Nephron progenitor cell (in vitro differentiated cells): ENCODE measurements at places on chromosomes 2 and 18.

DNA sequence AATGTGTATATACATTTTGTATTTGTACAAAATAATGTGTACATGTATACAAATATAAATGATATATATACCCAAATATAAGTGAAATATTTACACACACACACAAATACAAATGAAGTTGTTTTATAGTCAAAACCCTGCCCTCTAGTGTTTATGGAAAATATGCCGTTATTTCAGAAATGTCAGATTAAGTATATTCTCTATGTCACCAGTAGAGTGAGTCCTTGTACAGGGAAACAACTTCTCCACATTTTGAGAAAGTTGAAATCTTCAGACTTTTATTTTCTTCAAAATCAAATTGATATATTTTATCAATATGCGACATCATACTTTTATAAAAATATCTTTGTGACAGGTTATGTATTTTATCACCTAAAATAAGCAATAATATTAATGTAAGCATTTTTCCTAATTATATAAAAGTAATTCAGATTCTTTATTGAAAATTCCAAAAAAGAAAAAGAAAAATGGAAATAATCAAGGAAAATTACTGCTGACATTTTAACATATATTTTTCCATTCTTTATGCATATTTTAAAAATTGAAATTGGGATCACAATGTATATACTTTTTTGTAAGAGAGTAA, 22.4 kb downstream of the ARL6IP6 start:
- no peak overlapping the region for H3K27ac ChIP-seq
- no peak for DNase-seq
- peaks cover 49% of the 10 kb centered on the region for H3K36me3 ChIP-seq
- H3K27me3 ChIP-seq = no peaks in the 10 kb centered on the region

DNA sequence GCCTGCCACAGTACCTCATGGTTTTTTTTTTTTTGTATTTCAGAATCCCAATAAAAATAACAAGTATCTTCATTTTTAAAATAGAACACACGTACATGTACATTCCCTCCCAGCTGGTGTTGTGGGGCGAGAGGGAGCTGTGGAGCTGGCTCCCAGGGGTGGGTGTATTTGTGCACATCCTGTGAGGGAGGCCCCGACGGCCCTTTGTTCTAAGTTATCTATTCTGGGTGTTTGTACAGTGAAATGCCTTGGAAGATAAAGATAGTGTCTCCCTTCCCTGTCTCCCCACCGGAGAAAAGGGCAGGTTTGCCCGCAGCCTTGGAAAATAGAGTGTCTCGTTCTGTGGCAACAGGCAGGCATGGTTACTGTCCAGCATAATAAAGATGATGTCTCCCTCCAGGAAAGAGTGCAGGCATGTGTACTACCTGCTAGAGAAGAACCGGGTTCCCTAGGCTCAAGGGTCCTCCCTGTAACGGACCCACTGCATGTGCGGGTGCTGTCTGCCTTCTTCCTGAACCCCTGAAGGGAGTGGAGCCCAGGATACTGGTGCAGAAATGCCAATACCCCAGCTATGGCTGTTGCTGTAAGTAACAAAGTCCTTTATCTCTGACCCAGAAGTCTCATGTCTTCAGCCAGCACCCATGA, 12.1 kb upstream of the ALLC start:
- peaks cover 10% of the 10 kb centered on the region for H3K4me1 ChIP-seq
- no peak for DNase-seq
- H3K4me3 ChIP-seq = no peak overlapping the region

GRCh38 chr2:160534996-160535395, 41.4 kb upstream of the RBMS1 start:
- no peaks in the 10 kb centered on the region for H3K27me3 ChIP-seq
- no peak overlapping the region for H3K27ac ChIP-seq
- no peak overlapping the region for H3K4me3 ChIP-seq
- peaks cover 15% of the 10 kb centered on the region for H3K4me1 ChIP-seq
- no peaks in the 10 kb centered on the region for H3K36me3 ChIP-seq

DNA sequence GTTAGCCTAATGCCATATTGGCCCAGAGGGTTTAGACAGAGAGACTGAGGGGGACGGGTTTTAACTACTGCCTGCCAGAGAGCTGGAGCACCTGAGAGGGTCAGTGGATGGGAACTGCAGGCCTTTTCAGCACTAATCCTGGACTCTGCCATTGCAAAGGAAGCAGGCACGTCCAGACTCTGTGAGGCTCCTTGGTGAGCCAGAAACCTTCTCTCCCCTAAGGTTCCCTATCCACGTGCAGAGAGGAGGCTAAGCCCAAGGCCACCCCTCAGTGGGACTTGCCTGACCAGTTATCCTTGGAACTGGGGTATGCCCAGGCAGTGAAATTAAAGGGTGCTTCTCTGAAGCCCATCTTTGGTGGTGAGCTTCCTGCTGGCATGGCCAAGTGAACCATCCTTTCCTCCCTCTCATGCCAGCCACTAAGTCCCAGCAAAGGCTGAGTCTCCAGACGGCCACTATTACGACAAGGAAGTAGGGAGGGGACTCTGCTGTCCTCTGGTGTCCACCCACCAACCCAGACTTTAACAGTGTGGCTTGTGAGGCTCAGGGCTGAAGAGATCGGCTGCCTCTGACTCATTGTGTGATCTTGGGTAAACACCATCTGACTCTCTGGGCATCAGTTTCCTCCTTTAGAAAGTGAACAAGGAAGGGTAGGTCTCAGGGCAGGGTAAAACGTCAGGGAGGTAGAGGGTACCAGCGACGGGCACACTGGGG, 3.9 kb upstream of the MLPH start:
- H3K36me3 ChIP-seq = no peaks in the 10 kb centered on the region
- no peak for DNase-seq
- no peak overlapping the region for H3K4me3 ChIP-seq
- peaks cover 27% of the 10 kb centered on the region for H3K4me1 ChIP-seq
- peaks cover 95% of the 10 kb centered on the region for H3K27me3 ChIP-seq

GRCh38 chr2:67997903-67998302, 64.9 kb downstream of the C1D start:
- no peaks in the 10 kb centered on the region for H3K27me3 ChIP-seq
- no peak overlapping the region for H3K27ac ChIP-seq
- H3K4me1 ChIP-seq = no peaks in the 10 kb centered on the region

DNA sequence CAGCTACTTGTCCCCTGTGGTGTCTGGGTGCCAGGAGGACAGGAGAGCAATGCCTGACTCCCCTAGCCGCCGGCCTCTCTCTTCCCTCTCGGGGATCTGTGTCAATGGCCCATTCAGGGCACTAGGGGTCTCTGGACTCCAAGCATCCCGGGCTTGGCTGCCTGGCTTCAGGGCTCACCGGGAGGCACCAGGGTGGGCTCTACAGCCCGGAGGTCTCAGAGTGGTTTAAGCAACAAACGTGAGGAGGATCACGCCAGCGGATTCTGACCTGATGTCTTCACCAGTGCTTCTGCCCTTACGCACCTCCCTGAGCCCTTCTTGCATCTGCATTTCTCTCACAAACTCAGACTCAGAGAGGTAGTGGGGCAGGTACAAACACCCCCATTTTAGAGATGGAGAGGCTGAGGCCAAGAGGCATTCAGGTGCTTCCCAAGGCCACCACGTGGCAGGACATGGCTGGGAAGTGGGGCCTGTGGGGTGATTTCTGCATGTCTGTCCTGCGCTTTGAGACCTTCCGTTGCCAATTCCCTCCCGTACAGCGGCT, 243.0 kb downstream of the CELF4 start:
- no peak overlapping the region for H3K4me3 ChIP-seq
- DNase-seq = peak; percentile 58
- no peaks in the 10 kb centered on the region for H3K36me3 ChIP-seq
- H3K27ac ChIP-seq = no peak overlapping the region
- peaks cover 16% of the 10 kb centered on the region for H3K4me1 ChIP-seq

GRCh38 chr2:177165061-177165583, 47.5 kb upstream of the HNRNPA3 start:
- H3K4me3 ChIP-seq = no peak overlapping the region
- peaks cover 41% of the 10 kb centered on the region for H3K4me1 ChIP-seq
- no peak overlapping the region for H3K27ac ChIP-seq
- H3K27me3 ChIP-seq = peaks cover 4% of the 10 kb centered on the region
- H3K36me3 ChIP-seq = no peaks in the 10 kb centered on the region

DNA sequence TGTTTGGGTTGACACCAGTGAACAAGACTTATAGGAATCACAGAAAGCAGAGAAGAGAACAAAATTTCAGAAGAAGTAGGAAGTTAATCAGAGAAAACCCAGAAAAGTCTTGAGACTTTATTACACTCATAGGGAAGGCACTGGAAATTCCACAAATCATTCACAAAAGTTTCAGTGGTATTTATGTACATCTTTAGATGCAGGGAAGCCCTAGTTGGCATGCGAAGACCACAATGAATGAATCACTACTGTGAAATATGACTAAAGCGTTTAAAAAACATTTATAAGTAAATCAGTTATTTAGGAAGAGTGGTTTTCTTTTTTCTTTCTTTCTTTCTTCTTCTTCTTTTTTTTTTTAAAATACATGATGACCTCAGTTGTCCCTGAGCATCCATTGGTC, 105.1 kb downstream of the NUP35 start:
- H3K4me3 ChIP-seq = no peak overlapping the region
- no peak for DNase-seq
- no peak overlapping the region for H3K27ac ChIP-seq
- no peaks in the 10 kb centered on the region for H3K36me3 ChIP-seq
- H3K4me1 ChIP-seq = no peaks in the 10 kb centered on the region

DNA sequence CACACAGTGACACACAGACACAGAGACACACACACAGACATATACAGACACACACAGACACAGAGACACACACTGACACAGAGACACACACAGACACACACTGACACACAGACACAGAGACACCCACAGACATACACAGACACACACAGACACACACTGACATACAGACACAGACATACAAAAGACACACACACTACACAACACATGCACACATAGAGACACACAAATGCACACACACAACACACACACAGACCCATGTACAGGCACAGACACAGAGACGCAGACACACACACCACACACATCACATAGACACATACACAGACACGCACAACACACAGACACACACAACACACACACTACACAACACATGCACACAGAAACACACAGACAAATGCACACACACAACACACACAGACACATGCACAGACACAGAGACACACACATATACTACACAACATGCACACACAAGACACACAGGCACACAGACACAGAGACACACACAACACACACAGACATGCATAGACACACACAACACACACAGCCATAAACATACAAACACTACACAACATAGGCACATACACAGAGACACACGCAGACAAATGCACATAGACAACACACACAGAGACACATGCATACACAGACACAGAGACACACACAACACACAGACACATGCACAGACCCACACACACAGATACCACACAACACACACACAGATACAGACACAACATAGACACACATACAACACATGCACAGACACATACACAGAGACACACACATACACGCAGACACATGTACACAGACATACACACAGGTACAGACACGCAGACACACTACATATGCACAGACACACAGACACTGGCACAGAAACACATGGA, 120.5 kb downstream of the BCL2 start:
- no peak overlapping the region for H3K4me3 ChIP-seq
- peaks cover 20% of the 10 kb centered on the region for H3K4me1 ChIP-seq
- H3K36me3 ChIP-seq = no peaks in the 10 kb centered on the region
- DNase-seq = no peak

GRCh38 chr2:88095022-88095421, 27.4 kb downstream of the SMYD1 start:
- no peak for DNase-seq
- no peak overlapping the region for H3K27ac ChIP-seq
- H3K27me3 ChIP-seq = peaks cover 4% of the 10 kb centered on the region

GRCh38 chr2:119823734-119824334, 64.1 kb downstream of the PTPN4 start:
- no peaks in the 10 kb centered on the region for H3K4me1 ChIP-seq
- H3K27ac ChIP-seq = no peak overlapping the region
- H3K36me3 ChIP-seq = peaks cover 61% of the 10 kb centered on the region
- no peak overlapping the region for H3K4me3 ChIP-seq
- DNase-seq = no peak

DNA sequence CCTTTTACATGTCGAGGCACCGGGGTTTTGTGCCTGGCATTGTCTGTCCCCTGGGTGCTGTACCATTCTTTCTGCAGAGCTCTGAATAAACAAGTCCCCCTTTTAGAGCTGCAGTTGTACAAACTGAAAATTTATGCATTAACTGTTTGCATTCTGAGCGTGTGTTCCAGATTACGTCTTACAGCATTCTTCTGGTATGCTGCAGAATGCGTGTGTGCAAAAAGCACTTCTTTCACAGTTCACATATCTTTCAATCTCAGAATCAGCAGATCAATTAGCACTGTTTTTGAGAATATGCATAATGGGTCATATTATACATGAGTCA, 27.5 kb downstream of the MEIS1 start:
- H3K4me3 ChIP-seq = peak overlapping the region; percentile 44
- peaks cover 88% of the 10 kb centered on the region for H3K4me1 ChIP-seq
- peak overlapping the region; percentile 76 for H3K27ac ChIP-seq
- no peaks in the 10 kb centered on the region for H3K27me3 ChIP-seq
- peaks cover 94% of the 10 kb centered on the region for H3K36me3 ChIP-seq
- peak; percentile 10 for DNase-seq

GRCh38 chr18:26874283-26874682, 8.8 kb upstream of the AQP4 start:
- no peak overlapping the region for H3K4me3 ChIP-seq
- peaks cover 5% of the 10 kb centered on the region for H3K36me3 ChIP-seq
- H3K27ac ChIP-seq = no peak overlapping the region
- H3K27me3 ChIP-seq = no peaks in the 10 kb centered on the region
- DNase-seq = no peak

DNA sequence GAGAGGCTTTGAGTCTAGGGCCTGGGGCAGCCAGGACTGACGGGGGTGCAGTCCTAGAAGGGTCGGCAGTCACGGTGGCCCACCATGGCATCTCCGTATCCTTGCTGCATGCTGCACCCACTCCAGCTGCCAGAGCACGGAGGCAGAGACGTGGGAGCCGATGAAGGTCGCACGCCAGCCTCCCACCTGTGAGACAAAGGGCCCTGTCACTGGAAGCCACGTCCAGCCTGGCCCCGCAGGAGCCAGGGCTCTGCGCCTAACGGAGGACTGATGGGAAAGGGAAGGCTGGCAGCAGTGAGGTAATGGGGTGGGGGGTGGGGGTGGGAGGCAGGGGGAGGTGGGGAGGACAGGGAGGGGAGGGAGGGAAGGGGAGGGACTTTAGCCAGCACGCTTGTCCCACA, 21.9 kb downstream of the ITM2C start:
- H3K36me3 ChIP-seq = peaks cover 13% of the 10 kb centered on the region
- no peak overlapping the region for H3K4me3 ChIP-seq
- H3K27me3 ChIP-seq = peaks cover 11% of the 10 kb centered on the region
- H3K27ac ChIP-seq = no peak overlapping the region
- H3K4me1 ChIP-seq = peaks cover 50% of the 10 kb centered on the region
- DNase-seq = no peak

- no peak for DNase-seq
- no peaks in the 10 kb centered on the region for H3K36me3 ChIP-seq
- peaks cover 23% of the 10 kb centered on the region for H3K4me1 ChIP-seq
- no peak overlapping the region for H3K4me3 ChIP-seq
These were observed 377.9 kb downstream of the SLC4A3 start for GRCh38 chr2:220005362-220005761.
